ENCODE measurements at places on chromosomes 7 and 10. TPM values are rescaled to one million over a fixed set of nuclear protein-coding genes. Genes with fewer than 3 reads are reported as not detected.

DNA sequence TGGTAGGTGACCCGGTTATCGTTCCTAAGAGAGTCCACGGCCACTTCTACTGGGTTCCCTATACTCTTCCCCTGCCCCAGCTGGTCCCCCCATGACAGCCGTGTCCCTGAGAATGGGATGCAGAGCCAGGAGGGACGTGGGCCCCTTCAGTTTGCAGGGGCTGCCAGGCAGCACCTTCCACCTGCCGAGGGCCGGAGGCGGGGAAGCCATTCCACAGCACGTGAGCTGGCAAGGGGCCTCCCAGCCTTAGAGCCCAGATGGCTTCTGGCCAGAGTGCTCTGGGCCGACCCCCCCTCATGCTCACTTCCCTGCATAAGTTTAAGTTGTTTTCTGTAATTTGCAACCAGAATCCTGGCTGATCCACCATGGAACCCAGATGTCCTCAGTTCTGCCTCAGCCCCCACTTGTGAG, 39.0 kb downstream of the DIP2C start:
- H3K27ac ChIP-seq: no peak overlapping the region
- no peaks in the 10 kb centered on the region for H3K27me3 ChIP-seq
- H3K36me3 ChIP-seq: no peaks in the 10 kb centered on the region
- no peaks in the 10 kb centered on the region for H3K4me1 ChIP-seq

DNA sequence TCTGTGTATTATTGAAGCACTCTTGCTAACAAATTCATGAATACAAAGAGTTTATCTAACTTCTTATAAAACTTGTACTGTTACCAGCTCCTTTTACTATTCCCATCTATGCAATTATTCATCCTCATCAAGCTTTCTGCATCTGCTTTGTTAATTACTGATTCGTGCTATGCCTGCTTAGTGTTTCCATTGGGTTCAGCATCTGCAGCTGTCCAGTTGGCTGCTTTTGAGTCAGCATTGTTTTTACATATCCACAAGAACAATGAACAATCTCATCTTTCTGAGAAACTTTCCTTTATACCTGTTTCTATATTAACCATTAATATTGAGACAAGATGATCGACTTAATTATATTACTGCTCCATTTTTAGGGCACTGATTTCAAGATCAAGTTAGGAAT, 19.6 kb upstream of the ANLN start:
- H3K4me1 ChIP-seq: peaks cover 9% of the 10 kb centered on the region
- H3K27me3 ChIP-seq: peaks cover 28% of the 10 kb centered on the region
- no peak overlapping the region for H3K27ac ChIP-seq

DNA sequence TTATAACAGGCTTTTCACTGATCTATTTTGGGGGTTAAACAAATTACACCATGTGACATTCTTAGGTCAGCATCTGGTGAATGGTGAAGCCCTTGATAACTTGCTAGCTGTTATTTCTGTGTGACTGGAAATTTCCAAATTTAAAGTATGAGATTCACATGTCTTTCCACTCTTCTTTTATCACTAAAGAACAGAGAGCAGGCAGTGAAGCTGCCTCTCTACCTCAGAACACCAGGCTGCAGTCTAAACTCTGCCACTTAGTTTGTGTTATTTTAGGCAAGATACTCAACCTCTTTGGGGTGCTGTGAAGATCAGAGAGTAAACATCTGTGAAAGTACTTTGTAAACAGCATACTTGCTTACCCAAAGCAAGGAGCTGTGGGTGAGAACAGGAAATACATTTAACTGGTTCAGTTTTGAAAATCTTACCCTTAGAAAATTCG, 15.5 kb upstream of the SP4 start:
- peak overlapping the region; percentile 15 for H3K4me3 ChIP-seq
- no peaks in the 10 kb centered on the region for H3K27me3 ChIP-seq
- peaks cover 6% of the 10 kb centered on the region for H3K36me3 ChIP-seq
- peaks cover 35% of the 10 kb centered on the region for H3K4me1 ChIP-seq
- no peak for DNase-seq

DNA sequence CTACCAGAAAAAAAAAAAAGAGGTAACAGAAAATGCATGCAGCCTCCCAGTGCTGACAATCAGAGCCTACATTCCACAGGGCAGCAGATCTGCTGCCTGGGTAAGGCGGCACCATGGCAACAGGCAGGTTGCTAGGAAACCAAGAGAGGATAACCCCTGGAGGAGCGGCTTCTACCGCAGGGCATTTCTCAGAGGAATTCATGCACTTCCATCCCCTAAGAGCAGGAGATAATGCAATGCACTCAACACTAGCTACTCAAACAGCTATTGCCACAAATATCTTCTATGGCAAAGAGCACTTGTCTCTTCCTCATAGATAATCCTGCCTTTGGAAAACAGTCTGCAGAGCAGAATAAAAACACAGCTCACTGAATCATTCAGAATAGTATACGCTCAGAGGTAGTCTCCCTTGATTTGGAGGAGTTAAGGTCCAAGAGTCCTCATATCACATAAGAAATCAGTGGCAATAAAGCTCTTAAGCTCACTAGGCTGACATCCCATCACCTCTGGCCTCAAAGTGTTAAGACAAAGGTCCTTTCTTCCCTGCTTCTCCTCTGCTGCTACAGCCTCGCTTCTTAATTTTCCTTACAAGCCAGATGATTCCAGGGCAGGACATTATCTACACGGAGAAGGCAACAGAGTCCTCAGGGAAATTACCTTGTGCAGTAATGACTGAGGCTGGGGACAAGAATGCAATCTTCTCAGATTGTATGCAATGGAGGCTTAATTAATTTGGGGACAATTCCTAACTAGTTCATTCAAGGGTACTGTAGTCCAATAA, 10.7 kb downstream of the PSAP start:
- H3K4me1 ChIP-seq: peaks cover 53% of the 10 kb centered on the region
- H3K27me3 ChIP-seq: no peaks in the 10 kb centered on the region
- H3K27ac ChIP-seq: no peak overlapping the region
- peaks cover 6% of the 10 kb centered on the region for H3K36me3 ChIP-seq

The GNAT3 gene
- total RNA-seq: not detected

The ZPBP gene
- not detected for total RNA-seq

The CPEB3 gene
- total RNA-seq: 2.3 TPM

The TEX47 gene
- not detected for total RNA-seq

The MEOX2 gene
- total RNA-seq: not detected

The CHAT gene
- not detected for total RNA-seq
